ENCODE measurements at places on chromosomes 7 and 10.

DNA sequence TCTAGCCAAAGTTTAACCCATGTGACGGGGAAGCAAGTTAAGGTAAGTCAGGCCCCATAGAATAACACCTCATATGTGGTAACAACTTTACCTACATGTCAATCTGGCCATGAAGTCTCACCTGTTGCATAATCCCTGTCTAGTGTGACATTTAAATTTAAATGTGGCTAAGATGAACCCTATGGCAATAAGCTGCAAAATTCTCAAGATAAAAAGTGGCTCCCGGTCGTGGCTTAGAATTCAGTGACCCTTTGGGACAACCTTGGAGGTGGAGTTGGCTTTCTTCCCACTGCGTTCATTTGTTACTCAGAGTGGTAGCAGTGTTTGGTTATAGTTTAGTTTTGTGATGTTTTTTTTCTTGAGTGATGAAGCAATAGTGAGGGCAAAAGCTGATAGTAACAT lies 90.6 kb downstream of the ARID5B start:
- no peak for DNase-seq

DNA sequence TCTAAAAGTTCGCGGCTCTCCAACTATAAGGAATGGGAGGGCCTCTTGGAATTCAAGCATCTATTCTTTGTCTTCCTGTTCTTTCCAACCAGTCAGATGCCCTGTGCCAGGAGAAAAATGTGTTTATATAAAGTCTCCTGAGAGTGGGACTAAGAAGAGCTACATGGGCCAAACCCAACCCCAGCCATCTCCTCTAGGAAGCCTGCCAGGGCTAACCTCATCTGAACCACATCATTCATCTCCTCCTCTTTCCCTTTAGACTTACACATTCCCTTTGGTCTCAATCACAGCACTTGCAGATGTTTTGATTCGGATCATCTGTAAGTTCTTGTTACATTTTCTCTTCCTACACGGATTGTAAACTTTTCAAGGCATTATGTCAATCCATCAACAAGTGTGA lies 62.6 kb downstream of the DOCK4 start:
- DNase-seq, result no peak

GRCh38 chr10:5943536-5943935 lies 33.8 kb downstream of the IL15RA start:
- no peak for DNase-seq

GRCh38 chr7:75971309-75971960 lies 23.0 kb downstream of the TMEM120A start:
- DNase-seq, result no peak

DNA sequence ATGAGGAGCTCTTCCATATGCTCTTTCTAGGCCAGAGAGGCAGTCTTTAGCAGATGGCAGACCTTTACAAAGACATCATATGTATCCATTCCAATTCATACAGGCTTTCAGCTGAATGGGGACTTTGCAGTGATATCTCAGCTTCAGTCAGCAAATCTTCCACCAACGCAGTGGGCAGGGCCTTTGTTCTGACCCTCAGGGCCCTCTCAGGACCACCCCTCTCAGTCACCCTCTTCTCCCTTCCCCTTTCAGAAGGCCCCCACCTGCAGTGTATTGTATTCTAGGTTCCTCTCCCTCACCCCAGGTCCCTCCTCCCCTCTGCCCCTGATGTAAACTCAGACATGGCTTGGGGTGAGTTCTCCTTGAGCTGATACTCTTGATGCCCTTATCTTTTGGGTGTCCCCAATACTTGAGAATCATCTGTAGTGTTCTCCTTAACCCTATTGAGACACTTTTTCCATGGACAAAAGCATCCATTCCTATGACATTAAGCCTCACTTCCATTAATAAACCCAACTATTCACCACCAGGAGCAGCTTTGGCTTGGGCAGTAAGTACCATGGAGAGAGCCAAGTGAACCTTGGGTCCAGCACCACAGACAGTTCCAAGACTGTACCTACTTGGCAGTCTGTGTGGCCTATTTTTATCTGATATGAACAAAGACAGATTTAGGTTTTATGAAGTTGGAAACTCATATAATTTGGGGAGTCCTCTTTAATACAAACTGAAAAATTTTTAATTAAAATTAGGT lies 62.7 kb downstream of the ADCYAP1R1 start:
- DNase-seq, result no peak

DNA sequence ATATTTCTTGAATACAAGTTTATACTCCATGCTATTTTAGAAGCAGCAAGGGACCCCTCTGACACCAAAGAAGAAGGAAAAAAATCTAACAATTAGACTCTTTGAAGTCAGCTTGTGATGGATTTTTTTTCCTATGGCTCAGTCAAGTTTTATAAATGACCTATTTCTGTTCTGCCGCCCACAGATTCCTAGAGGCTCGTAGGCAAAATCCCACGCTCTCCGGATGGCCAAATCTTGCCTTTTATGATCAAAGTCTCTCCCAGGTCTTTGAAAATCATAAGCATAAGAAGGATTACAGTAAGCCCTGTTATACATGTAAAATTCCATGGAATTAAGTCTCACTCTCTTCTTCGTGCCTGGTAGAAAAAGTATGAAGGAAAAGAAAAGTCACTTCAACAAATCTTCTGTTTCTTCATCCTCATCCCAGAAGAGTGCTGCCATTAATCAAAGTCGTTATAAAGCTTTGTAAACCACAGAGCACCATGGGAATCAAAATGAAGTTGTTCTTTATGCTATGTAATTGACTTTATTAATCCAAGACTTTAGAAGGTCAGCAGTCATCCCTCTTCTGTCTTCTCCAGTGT lies 33.1 kb downstream of the ASB13 start:
- no peak for DNase-seq

DNA sequence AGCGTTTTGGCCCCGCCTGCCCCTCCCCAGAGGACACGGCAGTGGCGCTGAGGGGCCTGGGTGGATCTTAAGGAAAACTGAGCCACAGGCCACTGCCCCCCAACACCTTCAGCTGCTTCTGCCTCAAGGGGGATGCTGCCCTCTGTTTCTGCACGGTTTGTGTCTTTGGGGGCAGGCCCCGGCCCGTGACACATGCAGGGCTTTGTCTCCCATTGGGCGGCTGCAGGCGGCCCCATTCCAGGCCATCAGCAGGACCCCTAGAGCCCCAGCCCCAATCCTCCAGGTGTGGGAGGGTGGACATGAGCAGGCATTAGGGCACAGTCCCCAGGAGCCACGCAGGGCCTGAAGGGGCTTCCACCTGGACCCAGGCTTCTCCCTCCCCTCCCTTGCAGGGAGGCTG lies 25.3 kb upstream of the PPP2R2D start:
- DNase-seq, result no peak

GRCh38 chr7:150790416-150791075 lies 9.6 kb downstream of the TMEM176B start:
- no peak for DNase-seq

- peak; percentile 13 for DNase-seq
Observed at GRCh38 chr7:75945297-75946168, 30.6 kb downstream of the POR start.

GRCh38 chr10:102281102-102281487 lies 35.8 kb downstream of the GBF1 start:
- DNase-seq, result peak; percentile 15

DNA sequence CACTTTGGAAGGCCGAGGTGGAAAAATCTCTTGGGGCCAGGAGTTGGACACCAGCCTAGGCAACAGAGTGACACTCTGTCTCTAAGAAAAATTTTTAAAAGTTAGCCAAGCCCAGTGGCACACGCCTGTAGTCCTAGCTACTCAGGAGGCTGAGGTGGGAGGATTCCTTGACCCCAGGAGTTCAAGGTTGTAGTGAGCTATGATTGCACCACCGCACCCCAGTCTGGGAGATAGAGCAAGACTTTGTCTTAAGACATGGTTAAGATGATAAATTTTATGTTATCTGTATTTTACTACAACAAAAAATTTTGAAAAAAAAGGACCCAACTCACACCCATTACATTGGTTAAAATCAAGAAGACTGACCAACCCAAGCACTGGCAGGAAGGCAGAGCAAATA lies 44.4 kb upstream of the SMARCD3 start:
- no peak for DNase-seq
